Stimulated activated naive B cell treated with anti-CD40 and anti-IgM and Interleukin-4, amounts not matched to agents 10 μg/mL and 1 μg/mL and 100 μg/mL, for 72 hours (primary cell): ENCODE measurements at places on chromosomes 4 and X.
A peak's percentile ranks its signal among the peaks of the same experiment; 100 is the strongest.

- DNase-seq, result no peak
- H3K4me1 ChIP-seq, result no peaks in the 10 kb centered on the region
- no peaks in the 10 kb centered on the region for H3K27me3 ChIP-seq
- H3K36me3 ChIP-seq, result no peaks in the 10 kb centered on the region
- H3K4me3 ChIP-seq, result no peak overlapping the region
- H3K27ac ChIP-seq, result no peak overlapping the region
Observed at GRCh38 chr4:186910385-186910784, 186.7 kb upstream of the FAT1 start.

- no peak for DNase-seq
- H3K4me1 ChIP-seq, result peaks cover 63% of the 10 kb centered on the region
- H3K36me3 ChIP-seq, result peaks cover 5% of the 10 kb centered on the region
- H3K4me3 ChIP-seq, result no peak overlapping the region
- peak overlapping the region; percentile 20 for H3K27ac ChIP-seq
Observed at GRCh38 chrX:13692771-13693231, 3.9 kb downstream of the RAB9A start.

DNA sequence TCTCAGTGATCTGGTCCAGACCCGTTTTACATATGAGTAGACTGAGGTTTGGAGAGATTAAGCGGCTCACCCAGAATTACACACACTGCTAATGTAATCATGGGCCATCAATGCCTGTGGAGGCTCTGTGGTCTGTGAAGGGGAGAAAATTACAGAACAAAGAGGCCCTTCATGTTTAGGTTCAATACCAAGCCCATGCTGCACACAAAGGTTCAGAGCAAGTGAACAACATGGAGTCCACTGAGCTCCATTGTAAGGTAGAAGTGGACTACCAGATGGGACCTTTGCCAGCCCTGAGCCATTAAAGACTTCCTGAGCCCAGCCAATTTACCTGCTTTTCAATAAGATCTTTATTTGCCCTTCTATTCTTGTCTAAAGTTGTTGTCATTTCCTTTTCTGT lies 109.8 kb downstream of the LUZP4 start:
- no peaks in the 10 kb centered on the region for H3K36me3 ChIP-seq
- no peak overlapping the region for H3K27ac ChIP-seq
- H3K27me3 ChIP-seq, result peaks cover 3% of the 10 kb centered on the region

GRCh38 chr4:127809173-127809800 lies 27.2 kb downstream of the HSPA4L start:
- H3K27me3 ChIP-seq, result no peaks in the 10 kb centered on the region
- DNase-seq, result no peak
- no peaks in the 10 kb centered on the region for H3K36me3 ChIP-seq
- H3K27ac ChIP-seq, result no peak overlapping the region
- no peak overlapping the region for H3K4me3 ChIP-seq

DNA sequence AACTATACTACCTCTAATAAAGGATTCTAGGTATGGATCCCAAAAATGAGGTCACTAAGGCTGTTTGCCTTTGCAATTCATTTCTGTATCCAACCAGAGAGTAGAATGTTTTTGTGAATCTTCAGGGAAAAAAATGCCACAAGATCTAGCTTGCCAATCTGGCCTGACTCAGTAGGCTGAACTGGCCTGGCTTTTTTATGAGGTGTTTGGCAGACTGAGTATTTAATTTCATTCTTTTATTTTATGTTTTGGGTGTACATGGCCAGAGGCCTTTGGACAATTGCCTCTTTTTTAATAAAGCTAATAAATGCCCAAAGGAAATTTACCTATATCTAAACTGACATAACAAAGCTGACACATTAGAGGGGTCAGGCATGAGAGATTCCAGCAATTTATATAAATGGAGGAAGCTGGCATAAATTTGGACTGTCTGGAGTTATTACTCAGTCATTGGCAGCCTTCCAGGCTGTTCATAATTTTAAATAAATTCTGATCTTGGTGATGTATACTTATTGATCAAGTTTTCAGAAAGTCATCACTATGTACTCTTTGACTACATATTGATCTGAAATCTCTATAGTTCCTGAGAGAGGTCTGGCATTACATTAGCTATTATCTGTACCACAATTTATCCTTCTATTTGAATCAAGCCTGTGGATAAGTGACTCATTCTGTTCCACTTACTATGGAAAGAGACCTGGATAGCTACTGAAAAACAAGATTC lies 376.4 kb upstream of the NOCT start:
- peaks cover 4% of the 10 kb centered on the region for H3K27me3 ChIP-seq
- H3K4me3 ChIP-seq, result no peak overlapping the region
- DNase-seq, result no peak
- no peaks in the 10 kb centered on the region for H3K36me3 ChIP-seq
- no peak overlapping the region for H3K27ac ChIP-seq

GRCh38 chrX:41677183-41678060 lies 11.4 kb upstream of the GPR34 start:
- no peak overlapping the region for H3K4me3 ChIP-seq
- peaks cover 2% of the 10 kb centered on the region for H3K4me1 ChIP-seq
- H3K27ac ChIP-seq, result no peak overlapping the region
- peaks cover 7% of the 10 kb centered on the region for H3K36me3 ChIP-seq
- DNase-seq, result no peak
- H3K27me3 ChIP-seq, result no peaks in the 10 kb centered on the region

GRCh38 chrX:19846995-19847790 lies 40.2 kb downstream of the SH3KBP1 start:
- no peak overlapping the region for H3K4me3 ChIP-seq
- H3K27me3 ChIP-seq, result no peaks in the 10 kb centered on the region
- H3K4me1 ChIP-seq, result peaks cover 53% of the 10 kb centered on the region

DNA sequence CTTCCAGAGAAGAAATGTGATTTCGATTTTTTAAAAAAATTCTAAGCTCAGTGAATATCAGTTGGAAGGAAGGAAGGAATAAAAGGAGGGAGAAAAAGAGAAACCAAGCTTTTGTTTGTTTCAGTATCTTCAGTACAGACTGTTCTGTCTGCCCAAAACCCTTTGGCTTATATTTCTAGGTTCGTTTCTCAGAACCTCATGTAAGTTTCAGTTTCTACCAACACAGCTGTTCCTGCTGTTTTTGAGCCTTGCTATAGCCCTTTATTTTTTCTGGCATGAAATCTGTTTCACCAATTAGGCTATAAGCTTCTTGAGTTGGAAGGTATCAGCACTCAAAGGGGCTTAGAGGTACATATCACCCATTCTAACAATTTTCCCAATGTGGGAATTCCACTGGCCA lies 157.9 kb downstream of the GBA3 start:
- H3K4me1 ChIP-seq, result no peaks in the 10 kb centered on the region
- DNase-seq, result no peak
- no peaks in the 10 kb centered on the region for H3K36me3 ChIP-seq
- H3K4me3 ChIP-seq, result no peak overlapping the region
- no peak overlapping the region for H3K27ac ChIP-seq

DNA sequence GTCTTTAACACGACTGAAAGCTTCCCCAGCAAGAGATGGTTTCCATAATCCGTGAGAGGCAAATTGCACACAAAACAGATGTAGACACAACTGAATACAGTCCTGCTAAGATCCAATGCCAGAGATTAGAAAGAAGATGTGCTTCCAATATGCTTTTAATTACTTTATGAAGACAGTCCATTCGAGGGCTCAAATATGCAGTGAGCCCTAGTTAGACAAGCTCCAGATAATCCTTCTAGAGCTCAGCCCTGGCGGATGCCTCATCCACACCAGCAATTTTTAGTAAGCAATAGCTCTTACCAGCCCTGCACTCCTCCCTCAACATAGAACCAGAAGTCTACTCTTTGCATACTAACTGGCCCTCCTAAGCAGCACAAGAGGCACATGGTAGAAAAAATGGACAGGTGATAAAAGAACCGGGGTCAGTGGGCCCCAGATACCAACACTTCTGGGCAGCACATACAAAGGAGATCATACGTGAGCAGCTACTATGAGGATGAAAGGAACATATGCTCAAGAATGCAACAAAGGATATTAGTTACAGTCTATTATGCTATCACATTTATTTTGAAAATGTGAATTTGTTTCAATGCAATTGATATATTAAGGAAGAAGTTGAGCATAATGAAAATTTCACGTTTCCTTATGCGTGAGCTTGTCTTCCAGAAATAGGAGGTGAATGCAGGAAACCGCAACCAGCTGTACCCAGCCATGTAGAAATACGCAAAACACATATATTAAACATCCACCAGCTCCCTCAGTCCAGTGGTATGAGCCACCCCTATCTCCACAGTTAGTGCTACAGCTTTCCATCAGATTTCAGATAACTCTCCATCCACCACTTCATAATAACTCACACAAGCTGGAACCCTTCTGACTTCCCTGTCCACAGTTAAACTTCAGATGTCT lies 34.3 kb downstream of the GPC4 start:
- no peak for DNase-seq
- no peak overlapping the region for H3K27ac ChIP-seq
- H3K36me3 ChIP-seq, result no peaks in the 10 kb centered on the region

DNA sequence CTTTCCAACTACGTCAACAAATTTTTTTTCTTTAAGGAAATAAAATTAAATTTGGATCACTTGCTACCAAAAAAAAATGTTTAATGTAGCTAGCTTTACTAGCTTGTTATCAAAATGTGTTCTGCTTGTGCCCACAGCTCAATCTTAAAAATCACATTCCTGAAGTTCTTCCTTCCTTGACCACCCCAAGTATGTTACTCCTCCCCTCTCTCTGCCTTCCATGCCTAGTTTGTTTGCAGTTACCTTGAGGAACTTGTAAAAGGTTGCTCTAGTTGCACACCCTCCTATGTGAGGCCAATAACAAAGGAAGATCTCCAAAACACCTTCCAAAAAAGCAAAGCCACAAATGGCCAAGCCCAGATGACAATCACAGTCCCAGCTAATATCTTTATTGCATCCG lies 19.6 kb upstream of the TMEM184C start:
- H3K4me3 ChIP-seq, result no peak overlapping the region
- peaks cover 39% of the 10 kb centered on the region for H3K27me3 ChIP-seq
- H3K36me3 ChIP-seq, result no peaks in the 10 kb centered on the region
- DNase-seq, result no peak
- H3K4me1 ChIP-seq, result no peaks in the 10 kb centered on the region

GRCh38 chr4:112504807-112505206 lies 11.2 kb downstream of the NEUROG2 start:
- H3K27ac ChIP-seq, result no peak overlapping the region
- peaks cover 11% of the 10 kb centered on the region for H3K4me1 ChIP-seq
- no peak for DNase-seq
- H3K27me3 ChIP-seq, result peaks cover 64% of the 10 kb centered on the region
- no peak overlapping the region for H3K4me3 ChIP-seq

DNA sequence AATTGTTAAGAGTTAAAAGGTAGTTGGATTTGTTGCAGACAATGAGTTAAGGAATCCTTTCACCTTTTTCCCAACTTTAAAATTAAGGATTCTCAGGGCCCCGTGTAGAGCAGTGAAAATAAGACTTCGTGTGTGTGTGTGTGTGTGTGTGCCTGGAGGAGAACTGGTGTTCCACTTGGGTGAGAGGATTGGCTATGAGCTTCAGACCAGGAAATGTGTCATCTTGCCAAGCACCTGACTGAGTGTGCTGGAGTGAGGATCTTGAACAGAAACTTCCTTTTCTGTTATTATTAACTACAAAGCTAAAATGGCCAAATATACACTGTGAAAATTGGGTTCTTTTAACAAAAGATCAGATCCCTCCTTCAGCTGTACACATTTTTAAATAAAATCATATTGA lies 113.1 kb upstream of the VCX2 start:
- no peak overlapping the region for H3K4me3 ChIP-seq
- no peak for DNase-seq
- H3K36me3 ChIP-seq, result no peaks in the 10 kb centered on the region
- H3K27me3 ChIP-seq, result no peaks in the 10 kb centered on the region

- H3K36me3 ChIP-seq, result peaks cover 4% of the 10 kb centered on the region
- no peaks in the 10 kb centered on the region for H3K27me3 ChIP-seq
- peaks cover 12% of the 10 kb centered on the region for H3K4me1 ChIP-seq
- no peak overlapping the region for H3K4me3 ChIP-seq
Observed at GRCh38 chr4:15864651-15865566, 73.6 kb downstream of the FGFBP1 start.

DNA sequence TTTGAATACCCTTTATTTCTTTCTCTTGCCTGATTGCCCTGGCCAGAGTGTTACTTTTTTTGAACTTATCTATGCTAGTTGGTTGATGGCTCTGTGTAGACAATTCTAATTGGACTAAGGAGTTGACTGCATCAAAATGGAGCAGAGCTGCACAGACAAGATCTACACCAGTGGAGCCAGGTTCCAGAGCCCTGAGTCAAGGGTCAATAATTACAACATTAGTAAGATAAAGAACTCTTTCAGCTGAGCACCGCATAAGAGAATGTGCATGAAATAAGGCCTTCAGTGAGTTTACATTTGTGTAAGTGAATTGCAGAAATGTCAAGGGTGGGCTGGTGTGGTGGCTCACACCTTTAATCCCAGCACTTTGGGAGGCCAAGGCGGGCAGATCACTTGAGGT lies 599.7 kb upstream of the TENM3 start:
- no peaks in the 10 kb centered on the region for H3K36me3 ChIP-seq
- DNase-seq, result no peak
- no peaks in the 10 kb centered on the region for H3K27me3 ChIP-seq
- no peaks in the 10 kb centered on the region for H3K4me1 ChIP-seq

GRCh38 chr4:54014666-54015160 lies 49.7 kb downstream of the CHIC2 start:
- H3K27me3 ChIP-seq, result no peaks in the 10 kb centered on the region
- H3K4me1 ChIP-seq, result no peaks in the 10 kb centered on the region

- no peak overlapping the region for H3K27ac ChIP-seq
- no peak overlapping the region for H3K4me3 ChIP-seq
- no peaks in the 10 kb centered on the region for H3K36me3 ChIP-seq
- peaks cover 16% of the 10 kb centered on the region for H3K4me1 ChIP-seq
Observed at GRCh38 chr4:10984815-10985214, 300.2 kb upstream of the CLNK start.

GRCh38 chrX:12946406-12946805 lies 28.5 kb upstream of the TMSB4X start:
- H3K36me3 ChIP-seq, result no peaks in the 10 kb centered on the region
- H3K4me1 ChIP-seq, result peaks cover 40% of the 10 kb centered on the region
- peak overlapping the region; percentile 79 for H3K27ac ChIP-seq
- no peak overlapping the region for H3K4me3 ChIP-seq

DNA sequence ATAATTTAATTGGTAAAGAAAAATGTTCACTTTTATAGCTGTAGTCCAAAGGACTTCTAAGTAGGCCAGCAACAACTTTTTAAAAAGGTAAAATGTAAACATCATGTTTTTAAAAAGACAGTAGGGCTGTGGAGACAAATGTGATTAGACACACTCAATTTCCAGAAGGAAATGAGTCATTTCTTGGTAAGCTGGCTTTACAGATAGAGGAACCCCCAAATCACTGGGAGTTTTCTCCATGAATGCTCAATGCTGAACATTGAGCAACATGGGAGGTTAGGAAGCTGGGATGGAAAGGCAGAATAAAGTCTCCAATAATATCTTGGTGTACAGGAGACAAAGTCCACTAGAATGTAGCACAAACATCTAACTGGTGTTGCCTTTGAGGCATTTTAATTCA lies 121.3 kb downstream of the NWD2 start:
- no peaks in the 10 kb centered on the region for H3K4me1 ChIP-seq
- no peak overlapping the region for H3K4me3 ChIP-seq
- H3K27ac ChIP-seq, result no peak overlapping the region
- H3K36me3 ChIP-seq, result no peaks in the 10 kb centered on the region
- no peaks in the 10 kb centered on the region for H3K27me3 ChIP-seq

- DNase-seq, result no peak
- H3K4me3 ChIP-seq, result no peak overlapping the region
Observed at GRCh38 chr4:172787111-172787510, 381.5 kb upstream of the GALNT7 start.
